NCI-H1417 (cell line): ENCODE measurements at places on chromosomes 2 and 18.

DNA sequence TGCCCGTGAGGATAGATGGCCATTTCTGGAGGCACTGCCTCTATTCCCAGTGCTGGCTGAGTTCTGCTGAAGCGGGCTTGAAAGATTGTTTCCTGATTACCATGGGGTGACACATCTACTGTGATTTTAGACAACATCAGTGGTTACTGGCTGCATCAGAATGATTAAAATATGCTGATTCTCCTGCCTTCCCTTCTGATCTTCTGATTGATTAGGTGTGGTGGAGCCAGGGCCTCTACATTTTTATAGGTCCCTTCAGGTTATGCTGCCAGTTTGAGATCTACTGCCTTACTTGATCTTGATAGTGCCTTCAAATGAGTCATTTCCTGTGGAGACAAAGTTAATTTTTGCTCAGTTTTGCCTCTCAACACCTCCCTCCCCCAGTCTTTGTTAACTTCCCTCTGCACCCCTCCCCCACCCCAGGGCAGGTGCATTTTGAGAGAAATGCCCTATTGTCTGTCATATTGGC lies 31.6 kb upstream of the SNORC start:
- peak; percentile 28 for DNase-seq

DNA sequence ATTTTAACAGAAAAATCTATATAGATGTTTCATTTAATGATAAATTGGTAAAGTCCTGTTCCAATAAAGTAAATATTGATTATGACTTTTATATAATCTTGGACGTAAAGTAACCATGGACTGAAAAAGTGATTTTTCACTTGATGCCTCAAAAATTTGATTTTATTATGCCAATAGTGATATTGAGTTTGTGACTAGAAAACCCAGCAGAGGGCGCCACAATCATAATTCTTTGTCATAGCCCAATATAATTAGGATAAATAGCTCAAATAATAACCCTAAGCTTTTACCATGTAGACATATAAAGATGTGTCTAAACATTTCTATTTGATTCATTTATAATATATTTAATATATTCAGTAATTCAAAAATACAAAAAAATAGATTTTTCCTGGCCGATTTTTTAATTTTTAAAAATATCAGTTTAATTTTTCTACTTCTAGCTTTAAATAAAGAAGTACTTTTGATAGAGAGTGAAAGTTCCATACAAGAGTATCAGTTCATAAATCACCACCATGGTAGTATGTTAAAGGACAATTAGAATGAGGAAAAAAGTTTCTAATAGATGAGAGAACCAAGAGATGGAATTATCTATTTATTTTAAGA lies 30.7 kb downstream of the CAMKMT start:
- DNase-seq, result peak; percentile 86

DNA sequence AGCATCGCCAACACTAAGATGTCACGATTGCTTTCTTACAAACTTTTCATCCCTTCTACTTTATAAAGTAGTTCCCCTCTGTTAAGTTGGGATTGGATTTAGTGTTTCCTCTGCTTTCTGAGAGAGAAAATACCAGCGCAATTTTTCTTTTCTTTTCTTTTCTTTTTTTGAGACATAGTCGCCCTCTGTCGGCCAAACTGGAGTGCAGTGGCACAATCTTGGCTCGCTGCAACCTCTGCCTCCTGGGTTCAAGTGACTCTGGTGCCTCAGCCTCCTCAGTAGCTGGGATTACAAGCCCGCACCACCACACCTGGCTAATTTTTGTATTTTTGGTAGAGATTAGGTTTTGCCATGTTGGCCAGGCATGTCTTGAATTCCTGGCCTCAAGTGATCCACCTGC lies 9.0 kb downstream of the RELCH start:
- DNase-seq, result no peak

- DNase-seq, result peak; percentile 79
These were observed 206.7 kb downstream of the MGAT5 start for GRCh38 chr2:134460583-134460998.

DNA sequence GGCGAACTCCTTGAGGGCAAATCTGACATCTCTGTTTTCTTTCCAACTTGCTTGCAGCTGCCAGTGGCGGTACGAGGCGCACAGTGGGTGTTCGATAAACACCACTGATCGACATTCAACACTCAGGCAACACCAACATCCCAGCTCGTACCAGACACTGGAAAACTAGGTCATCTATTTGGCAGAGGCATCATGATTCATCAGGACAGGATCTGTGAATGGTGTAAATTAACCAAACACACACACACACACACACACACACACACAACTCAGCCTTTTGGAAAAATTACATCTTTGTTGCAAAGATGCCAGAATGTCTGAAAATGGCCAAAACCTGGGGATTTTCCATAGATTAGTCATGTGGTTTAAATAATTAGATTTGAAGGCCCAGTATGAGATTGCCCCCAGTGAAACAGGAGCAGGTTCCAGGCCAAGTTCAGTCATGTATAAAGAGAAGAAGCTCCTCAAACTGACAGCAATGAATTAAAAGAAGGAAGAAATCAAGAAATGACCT lies 150.5 kb upstream of the NCKAP5 start:
- no peak for DNase-seq

DNA sequence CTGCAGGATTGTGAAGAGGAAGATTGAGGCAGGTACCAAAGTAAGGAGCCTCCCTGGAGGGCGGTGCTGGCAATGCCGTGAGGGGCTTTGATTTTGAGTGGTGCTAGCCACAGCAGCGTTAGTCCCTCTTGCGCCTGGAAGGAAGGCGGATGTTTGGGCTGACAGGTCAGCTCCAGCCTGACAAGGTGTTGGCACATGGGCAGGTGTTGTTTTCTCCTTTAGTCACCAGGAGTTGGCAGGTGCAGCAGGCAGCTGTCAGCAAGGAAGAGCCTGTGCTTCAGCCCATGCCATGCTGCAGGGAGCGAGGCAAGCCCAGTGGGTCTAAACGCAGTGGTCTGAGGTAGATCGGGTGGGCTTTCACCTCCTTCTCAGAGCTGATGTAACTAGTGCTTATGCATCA lies 8.5 kb downstream of the SEC11C start:
- DNase-seq, result peak; percentile 91

DNA sequence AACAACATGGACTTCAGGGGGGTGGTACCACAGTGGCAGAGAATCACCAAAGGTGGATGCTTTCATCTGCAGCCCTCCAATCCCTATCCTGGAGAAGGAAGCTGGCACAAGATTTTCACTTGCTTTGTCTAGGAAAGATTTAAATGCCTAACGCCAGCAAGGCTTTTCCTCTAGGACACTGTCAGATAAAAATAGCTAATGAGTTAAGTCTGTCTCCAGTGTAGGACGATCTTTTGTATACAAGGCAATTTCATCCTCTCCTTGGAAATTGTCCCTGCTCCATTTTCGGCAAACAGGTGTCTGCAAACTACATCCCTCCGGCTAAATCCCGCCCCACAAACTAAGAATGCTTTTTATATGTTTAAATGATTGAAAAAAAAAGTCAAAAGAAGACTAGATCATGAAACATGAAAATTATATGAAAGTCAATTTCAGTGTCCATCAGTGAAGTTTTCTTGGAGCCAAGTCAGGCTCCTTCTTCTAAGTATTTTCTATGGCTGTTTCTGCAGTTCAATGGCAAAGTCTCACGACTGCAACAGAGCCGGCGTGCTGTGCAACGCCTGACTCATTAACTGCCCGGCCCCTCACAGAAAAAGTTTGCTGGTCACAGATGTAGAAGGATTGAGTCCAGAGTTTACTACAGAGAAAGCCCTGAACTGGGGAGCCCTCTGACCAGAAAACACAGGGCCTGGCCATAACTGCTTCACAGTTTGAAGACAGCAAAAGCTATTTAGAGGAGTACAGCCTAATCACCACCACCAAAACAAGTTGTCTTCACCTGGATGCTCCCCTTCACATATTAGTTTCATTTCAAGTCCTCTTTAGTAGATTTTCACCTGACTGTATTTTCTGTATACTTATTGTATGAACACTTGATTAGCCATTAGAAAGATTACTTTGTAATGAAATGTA lies 52.3 kb downstream of the PIEZO2 start:
- DNase-seq, result no peak

DNA sequence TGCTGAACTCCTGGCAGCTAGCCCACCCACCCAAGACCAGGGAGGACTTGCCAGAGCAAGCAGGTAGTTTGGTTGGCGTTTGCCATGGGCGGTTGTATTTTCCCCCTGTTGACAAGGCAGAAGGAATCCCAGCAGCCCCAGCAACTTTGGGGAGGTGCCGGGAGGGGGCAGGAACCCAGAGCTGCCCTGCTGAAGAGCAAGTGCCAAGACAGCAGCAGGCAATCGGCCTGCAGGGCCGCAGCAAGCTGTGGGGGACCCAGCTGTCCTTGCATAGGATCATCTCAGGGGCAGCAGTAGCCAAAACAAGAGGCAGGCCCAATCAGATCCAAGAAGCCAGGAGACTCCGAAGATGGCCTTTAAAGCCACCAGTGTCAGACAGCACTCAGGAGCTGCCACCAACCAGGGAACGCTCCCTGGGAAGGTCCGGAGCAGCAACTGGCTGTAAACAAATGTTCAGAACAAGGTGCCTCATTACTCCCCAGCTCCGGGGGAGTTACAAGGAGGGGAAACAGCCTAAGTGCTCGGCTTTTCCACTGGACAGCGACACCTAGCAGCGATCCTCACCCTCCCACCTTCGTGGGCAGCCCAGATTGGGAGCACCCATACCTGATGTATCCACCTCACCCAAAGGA lies 2.1 kb downstream of the ST8SIA5 start:
- DNase-seq, result peak; percentile 52

GRCh38 chr2:179861416-179862067 lies at the start of gene ZNF385B:
Gene ZNF385B, minus strand, starts transcription at chr2:179861612.
- DNase-seq, result peak; percentile 81

GRCh38 chr2:205288686-205289085 lies 393.6 kb upstream of the NRP2 start:
- no peak for DNase-seq

DNA sequence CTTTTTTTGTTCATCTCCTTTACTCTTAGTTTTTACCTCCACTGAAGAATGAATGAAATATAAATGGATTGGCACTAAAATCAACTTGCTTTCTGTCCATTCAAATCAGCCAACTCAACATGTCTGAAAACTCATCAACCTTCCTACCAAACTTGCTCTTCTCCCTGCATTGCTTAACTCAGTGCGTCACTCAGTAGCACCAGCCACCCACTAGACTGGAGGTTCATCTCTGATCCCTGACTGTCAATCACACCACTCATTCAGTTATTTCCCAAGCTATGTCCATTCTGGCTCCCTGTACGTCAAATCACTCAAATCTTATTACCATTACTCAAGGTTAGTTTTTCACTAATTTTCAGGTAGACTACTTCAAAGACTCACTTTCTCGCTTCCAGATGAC lies 75.2 kb upstream of the RBMS1 start:
- no peak for DNase-seq

- DNase-seq, result no peak
These were observed 26.4 kb upstream of the CYTIP start for GRCh38 chr2:157470321-157470720.

DNA sequence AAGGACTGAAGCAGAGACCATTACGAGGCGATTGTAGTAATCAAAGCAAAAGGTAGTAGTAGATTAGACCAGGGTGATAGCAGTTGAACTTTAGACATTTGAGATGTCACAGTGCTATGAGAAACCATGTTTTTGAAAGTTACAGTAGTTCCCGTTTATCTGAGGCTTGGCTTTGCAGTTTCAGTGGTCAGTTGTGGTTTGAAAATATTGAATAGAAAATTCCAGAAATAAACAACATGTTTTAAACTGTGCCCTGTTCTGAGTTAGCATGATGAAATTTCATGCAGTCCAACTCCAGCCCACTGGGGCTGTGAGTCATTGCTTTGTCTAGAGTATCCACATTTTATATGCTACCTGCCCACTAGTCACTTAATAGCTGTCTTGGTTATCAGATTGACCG lies 47.5 kb downstream of the ZNF638 start:
- DNase-seq, result no peak

DNA sequence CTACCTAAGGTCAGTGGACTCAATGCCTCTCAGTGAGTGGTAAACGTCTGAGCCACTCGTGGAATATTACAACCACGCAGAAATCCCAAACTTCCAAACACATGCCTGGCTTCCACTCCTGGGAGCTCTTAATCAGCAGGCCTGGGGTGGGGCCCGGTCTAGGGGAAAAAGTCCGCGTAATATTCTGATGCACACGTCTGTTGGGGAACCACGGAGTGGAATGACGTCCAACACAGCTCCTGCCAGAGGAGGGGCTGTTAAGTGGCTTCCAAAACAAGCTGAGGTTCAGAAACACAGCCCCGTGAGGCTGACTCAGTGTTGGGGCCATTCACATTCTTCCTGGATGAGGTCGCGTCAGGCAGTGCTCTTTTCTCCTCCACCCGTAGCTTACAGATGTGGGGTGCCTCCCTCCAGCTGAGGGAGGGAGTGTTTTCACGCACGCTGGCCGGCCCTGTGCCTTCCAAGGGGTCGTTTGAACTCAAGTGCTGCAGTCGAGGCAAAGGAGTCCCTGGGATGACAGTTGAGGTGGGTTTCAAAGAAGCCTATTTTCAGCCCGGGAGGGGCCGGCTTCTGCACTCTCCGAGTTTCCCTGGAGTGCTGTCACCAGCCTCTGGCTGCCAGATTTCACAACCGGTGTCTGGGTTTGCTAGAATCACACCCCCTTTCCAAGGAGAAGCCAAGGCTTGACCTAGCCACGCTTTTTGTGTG lies 73.1 kb downstream of the ACKR3 start:
- no peak for DNase-seq

DNA sequence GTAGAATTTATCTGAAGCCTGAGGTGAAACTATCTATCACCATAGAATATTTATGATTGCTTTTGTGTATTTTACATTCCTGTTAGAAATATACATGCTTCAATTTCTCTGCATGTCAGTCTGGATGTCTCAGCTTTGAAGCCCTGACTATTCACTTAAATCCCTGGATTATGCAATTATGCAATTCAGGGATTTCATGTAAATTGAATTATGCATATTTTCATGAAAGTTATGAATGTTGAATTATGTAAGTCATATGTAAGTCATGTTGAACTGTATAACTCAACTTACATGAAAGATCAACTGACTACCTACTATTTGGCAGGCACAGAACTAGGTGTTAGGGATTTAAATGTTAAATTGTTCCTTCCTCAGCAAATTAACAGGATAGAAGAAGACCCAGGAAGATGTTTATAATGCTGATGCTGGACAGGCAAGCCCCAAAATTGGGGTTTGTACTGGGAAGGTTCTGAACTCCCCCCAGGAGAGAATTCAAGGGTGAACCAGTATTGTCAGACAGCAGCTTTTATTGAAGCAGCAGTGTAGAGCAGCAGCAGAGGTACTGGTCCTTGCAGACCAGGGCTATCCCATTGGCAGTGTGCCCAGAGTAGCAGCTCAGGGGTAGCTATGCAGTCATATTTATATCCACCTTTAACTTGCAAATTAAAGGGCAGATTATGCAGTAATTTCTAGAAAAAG lies 236.5 kb downstream of the ZNF804A start:
- no peak for DNase-seq

DNA sequence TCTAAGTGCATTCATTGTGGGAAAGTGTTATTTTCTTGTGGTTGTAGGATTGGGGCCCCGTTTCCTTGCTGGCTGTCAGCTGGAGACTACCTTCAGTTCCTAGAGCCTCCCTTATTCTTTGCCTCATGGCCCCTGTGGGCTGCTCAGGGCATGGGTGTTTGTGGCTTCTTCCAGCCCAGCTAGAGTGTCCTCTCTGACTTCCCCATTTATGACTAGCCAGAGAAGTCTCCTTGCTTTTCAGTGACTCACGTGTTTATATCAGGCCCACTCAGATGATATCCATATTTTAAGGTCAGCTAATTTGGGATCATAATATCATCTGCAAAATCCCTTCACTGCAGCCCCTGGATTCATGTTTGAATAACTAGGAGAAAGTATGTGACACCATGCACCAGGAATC lies 62.8 kb downstream of the DTNA start:
- no peak for DNase-seq
